ENCODE measurements at places on chromosomes 7 and 10. TPM values are rescaled to one million over a fixed set of nuclear protein-coding genes. Genes with fewer than 3 reads are reported as not detected.

GRCh38 chr7:29965030-29965429 lies 24.6 kb downstream of the SCRN1 start:
- H3K4me1 ChIP-seq, result peaks cover 30% of the 10 kb centered on the region
- peaks cover 7% of the 10 kb centered on the region for H3K36me3 ChIP-seq
- H3K27me3 ChIP-seq, result no peaks in the 10 kb centered on the region
- no peak for DNase-seq

- no peak overlapping the region for H3K27ac ChIP-seq
- DNase-seq, result no peak
- no peaks in the 10 kb centered on the region for H3K4me1 ChIP-seq
- no peak overlapping the region for H3K4me3 ChIP-seq
Measured at GRCh38 chr7:116167177-116167576, 43.2 kb upstream of the TES start.

Gene TMEM176B
- total RNA-seq, result 51.6 TPM

Gene FKBP6
- not detected for total RNA-seq

All from esophagus muscularis mucosa (tissue), 4 donors.